COLO829 (cell line): ENCODE measurements at places on chromosomes 16 and 17.

GRCh38 chr17:8701754-8702153 is 42.9 kb downstream of the CCDC42 start:
- no peak for DNase-seq

DNA sequence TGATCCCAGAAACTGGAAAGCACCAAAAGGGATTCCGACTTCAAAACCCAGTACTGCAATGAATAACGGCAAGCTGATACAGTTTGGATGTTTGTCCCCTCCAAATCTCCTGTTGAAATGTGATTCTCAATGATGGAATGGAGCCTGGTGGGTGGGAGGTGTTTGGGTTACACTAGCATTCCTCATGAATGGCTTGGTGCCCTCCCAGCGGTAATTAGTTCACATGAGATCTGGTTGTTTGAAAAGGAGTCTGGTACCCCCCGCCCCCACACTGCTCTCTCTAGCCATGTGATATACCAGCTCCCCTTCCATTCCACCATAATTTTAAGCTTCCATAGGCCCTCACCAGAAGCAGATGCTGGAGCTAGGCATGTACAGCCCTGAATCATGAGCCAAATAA is 40.1 kb downstream of the RANBP10 start:
- no peak for DNase-seq

- peak; percentile 13 for DNase-seq
Observed at GRCh38 chr17:28178800-28179199, 136.3 kb downstream of the NLK start.

DNA sequence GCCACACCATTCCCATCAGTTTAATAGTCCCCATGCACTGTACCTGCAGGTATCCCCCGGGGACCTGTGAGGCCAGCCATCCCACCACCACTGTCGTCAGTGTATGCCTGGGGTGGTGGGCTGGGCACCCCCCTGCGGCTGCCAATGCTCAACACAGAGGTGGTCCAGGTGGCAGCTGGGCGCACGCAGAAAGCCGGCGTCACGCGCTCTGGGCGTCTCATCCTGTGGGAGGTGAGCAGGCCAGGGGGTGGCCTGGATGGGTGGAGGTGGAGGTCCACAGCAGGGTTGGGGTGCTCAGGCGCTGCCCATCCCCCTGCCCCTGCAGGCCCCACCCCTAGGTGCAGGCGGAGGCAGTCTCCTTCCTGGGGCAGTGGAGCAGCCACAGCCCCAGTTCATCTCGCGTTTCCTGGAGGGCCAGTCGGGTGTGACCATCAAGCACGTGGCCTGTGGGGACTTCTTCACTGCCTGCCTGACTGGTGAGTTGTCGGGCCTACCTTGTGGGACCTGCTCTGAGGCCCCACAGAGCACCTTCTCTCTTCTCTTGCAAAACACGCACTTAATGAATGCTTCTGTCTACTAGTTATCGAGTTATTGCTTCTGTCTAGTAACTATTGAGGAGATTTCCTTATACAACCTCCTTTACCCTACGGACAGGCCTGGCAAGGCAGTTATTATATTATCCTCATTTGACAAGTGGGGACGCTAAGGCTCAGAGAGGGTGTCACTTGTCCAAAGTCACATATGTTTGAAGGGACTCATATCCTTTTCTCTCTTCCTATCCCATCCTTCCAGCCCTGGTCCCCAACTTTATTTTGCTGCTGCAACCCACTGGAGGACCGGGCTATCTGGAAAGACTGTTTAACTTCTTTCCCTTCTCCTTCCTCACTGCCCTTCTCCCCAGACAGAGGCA is 5.8 kb upstream of the TRAF4 start:
- no peak for DNase-seq

DNA sequence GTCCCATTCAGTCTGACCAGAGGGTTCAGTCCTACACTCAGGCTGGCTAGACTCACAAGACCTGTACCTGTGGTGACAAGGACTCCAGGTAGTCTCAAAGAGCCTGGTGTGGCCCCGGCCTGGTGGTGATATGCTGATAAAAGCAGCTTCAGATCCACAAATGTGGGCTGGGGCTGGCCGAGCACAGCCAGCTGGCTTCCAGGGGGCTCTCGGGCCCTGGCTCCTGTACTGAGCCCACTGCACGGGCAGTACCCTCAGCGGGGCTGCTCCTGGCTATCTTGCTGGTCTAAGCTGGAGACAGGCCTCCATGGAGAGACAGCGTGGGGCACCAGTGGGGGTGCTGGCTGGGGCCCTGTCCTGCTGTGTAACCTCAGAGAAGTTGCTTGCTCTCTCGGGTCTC is 4.3 kb downstream of the SMIM5 start:
- DNase-seq = no peak

DNA sequence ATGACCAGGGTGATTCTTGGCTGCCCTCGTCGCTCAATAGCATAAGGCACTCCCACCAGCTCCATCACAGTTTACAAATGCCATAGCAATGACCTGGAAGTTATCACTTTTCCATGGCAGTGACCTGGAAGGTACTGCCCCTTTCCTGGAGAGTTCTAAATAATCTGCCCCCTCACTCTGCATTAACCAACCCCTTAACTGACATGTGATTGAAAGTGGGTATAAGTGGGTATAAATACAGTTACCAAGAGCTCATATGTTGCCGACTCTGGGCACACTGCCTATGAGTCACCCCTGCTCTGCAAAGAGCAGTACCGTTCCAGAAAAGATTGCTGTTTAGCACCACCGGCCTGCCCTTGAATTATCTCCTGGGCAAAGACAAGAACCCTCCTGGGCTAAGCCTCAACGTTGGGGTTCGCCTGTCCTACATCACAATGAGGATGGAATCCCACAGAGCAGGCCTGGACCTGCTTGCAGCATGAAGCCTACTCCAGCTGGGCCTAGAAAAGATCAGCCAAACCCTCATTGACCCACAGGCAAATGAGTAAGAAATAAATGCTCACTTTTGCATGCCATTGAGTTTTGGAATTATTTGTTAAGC is 95.2 kb upstream of the SEC14L1 start:
- no peak for DNase-seq

GRCh38 chr17:45668316-45668715 is 115.8 kb upstream of the CRHR1 start:
- no peak for DNase-seq

DNA sequence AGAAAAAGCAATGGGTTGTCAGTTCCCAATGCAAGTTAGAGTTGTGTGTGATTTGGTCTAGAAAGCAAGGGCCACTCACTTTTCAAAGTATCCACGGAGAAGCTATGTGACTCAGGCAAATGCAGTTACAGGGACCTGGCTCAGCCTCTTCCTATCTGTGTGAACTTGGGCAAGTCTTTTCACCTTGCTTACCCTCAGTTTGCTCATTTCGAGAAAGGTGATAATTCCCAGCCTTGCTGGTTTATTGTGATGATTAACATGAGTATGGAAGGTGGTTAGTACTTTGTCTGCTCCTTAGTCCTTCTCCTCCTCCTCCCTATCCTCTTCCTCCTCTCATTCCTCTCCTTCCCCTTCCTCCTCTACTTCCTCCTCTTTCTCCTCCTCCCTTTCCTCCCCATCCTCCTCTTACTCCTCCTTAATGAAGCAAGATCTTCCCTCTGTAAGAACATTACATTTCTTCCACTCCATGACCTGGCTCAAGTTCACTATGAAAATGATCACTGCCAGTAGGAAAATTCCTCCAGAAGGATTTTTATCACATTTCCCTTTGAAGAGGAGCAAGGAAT is 204.0 kb downstream of the GRIN2A start:
- no peak for DNase-seq

GRCh38 chr16:88389621-88390160 is 6.9 kb downstream of the ZNF469 start:
- DNase-seq = no peak

GRCh38 chr17:65539630-65540266 is 21.7 kb downstream of the AXIN2 start:
- DNase-seq = no peak
